ENCODE measurements at places on chromosomes 6 and 20.

GRCh38 chr20:17538517-17539170 lies 7.5 kb upstream of the BFSP1 start:
- DNase-seq, result no peak

GRCh38 chr6:42010185-42010891 lies 40.0 kb upstream of the TAF8 start:
- no peak for DNase-seq

- DNase-seq, result peak; percentile 6
Measured at GRCh38 chr6:127923135-127923534, 22.3 kb upstream of the THEMIS start.

GRCh38 chr6:118725944-118726343 lies 74.6 kb upstream of the CEP85L start:
- DNase-seq, result no peak

DNA sequence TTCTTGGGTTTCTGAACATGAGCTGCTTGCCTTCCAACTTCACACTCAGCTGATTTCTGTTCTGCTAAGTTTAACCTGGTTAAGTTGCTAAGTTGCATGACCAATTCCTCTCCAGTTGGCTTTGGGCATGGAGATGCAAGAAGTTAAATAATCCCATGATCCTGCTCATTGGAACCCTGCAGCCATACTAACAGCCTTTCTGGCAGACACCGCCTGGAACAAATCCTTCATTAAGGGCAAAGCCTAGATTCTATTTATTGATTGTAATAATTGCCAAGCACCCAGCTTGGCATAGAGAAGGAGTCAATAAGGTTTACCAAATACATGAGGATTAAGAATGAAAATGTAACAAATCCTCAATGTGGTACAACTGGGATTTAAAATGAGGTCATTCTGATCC lies 742.4 kb upstream of the CHD6 start:
- DNase-seq, result no peak

GRCh38 chr20:63416631-63417030 lies 55.5 kb upstream of the CHRNA4 start:
- no peak for DNase-seq

DNA sequence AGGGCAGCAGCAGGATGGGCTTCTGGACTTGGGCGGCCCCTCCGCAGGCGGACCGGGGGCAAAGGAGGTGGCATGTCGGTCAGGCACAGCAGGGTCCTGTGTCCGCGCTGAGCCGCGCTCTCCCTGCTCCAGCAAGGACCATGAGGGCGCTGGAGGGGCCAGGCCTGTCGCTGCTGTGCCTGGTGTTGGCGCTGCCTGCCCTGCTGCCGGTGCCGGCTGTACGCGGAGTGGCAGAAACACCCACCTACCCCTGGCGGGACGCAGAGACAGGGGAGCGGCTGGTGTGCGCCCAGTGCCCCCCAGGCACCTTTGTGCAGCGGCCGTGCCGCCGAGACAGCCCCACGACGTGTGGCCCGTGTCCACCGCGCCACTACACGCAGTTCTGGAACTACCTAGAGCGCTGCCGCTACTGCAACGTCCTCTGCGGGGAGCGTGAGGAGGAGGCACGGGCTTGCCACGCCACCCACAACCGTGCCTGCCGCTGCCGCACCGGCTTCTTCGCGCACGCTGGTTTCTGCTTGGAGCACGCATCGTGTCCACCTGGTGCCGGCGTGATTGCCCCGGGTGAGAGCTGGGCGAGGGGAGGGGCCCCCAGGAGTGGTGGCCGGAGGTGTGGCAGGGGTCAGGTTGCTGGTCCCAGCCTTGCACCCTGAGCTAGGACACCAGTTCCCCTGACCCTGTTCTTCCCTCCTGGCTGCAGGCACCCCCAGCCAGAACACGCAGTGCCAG lies at the start of gene TNFRSF6B:
Gene TNFRSF6B (plus strand): TSS at position 25 of the 729 bp plus-strand sequence. CDS start 116 bp downstream, at position 141.
- no peak for DNase-seq

DNA sequence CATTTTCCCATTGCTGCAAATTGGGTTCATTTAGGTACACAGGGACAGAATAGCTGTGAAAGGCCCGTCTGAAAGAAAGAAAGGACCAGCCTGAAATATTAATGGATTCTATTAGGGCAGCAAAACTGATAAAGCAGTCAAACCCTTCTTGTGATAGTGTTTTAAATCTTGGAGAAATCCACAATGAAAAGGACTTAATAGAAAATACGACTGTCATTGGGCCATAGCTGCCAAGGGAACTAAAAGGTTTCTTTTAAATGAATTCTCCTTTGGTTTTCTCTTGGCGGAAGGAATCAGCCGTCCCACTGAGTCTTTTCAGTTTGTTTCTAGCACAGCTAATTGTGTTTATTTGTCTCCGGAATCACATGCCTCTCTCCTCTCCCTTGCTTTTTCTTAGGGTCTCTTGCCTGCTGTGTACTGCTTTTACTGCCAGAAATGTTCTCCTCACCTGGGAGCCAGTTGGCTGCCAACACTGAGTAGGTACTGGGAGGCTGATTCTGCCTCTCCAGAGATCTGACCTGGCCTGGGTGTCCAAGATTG lies 11.3 kb downstream of the PAQR8 start:
- DNase-seq, result no peak

DNA sequence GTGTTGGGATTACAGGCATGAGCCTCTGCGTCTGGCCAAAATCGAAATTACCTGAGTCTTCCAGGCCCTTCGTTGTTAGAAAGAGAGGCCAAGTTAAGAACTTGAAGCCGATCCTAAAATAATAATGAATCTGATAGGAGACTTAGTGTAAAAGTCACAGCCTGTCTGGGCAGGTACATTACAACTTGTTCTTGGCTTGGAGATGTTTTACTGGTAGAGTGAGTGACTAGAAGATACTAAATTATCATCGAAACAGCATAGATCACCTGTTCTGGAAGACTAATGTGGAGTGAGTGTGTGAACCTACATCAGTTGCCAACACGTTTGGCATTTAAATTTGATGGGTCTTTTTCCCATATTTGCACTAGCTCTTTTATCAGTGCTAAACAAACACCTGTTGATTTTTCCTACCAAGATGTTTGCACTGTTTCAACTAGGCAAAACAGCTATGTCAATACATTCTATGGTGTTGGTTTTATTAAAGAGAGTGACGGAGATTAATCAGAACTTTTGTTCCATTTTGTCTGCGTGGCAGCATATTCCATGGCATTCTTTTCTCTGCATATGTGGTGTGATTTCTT lies 4.6 kb upstream of the TMEM217 start:
- DNase-seq, result no peak

GRCh38 chr20:23096097-23096496 lies 10.0 kb upstream of the CD93 start:
- no peak for DNase-seq

DNA sequence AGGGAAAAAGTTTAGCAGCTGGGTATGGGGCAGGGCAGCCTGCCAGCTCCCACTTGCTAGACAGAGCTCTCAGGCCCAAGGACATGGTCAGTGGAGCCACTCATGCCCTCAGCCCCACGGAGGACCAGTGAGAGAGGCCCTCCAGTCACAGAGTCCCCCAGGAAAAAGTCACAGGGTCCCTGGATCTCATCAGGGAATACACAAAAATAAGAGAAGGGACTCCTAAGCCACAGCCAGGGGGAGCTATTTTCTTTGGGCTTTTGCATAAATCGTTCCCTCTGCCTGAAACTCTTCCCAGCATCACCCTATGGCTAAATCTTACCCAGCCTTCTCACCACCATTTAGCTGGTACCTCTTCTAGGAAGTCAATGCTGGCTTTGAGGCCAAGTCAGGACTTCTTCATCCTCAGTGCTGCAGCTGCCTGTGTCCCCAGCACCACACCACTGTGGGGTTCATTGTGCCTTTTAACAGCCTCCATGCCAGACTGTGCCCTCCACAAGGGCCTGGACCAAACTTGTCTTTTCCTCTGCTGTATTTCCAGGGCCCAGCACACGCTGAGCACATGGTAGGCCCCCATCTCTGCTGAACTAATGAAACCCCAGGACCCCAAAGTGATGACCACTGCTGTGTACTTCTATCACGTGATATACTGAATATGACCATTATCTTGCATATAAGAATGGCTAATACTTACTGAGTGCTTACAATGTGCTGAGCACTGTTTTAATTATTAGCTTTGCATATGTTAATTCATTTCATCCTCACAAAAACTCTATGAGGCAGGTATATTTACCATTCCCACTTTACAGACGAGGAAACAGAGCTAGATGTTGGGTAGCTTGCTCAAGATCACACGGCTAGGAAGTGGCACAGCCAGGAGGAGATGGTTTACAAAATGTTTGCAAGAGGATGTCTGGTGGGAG lies 2.0 kb downstream of the ZNF335 start:
- DNase-seq, result no peak

- DNase-seq, result peak; percentile 60
Measured at GRCh38 chr6:32970413-32971241, 2.2 kb downstream of the BRD2 start.

GRCh38 chr6:113627480-113627879 lies 229.7 kb upstream of the MARCKS start:
- no peak for DNase-seq

DNA sequence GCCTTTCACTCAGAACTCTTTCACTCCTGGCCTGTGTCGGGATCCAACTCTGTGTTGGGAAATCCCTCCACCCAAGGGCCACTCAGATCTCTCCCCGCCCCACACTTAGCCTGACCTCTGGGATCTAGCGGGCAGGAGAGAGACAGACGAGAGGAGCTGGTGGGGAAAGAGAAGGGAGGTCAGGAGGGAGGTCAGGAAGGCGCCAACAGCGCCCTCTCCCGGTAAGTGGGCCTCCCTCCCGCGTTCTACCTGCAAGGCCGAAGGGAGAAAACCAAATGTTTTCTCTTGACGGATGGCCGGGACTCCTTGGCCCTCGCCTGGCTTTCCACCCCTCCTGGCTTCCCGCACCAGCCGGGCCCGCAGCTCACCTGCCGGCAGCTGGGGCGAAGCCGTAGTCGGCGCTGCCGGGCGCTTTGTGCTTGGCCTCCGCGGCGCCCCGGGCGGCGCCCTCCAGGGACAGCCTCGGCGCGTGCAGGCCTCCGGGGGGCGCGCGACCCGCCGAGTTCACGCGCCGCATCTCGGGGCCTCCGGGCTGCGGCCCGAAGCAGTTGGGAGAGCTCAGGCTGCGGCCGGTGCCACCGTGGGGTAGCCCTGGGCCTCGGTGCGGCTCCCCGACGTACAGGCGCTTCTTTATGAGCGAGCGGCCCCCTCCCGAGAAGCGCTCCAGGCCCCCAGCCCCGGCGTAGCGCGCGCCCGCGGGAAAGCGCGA lies 38.2 kb downstream of the C6orf132 start:
- no peak for DNase-seq

- no peak for DNase-seq
Measured at GRCh38 chr6:25973923-25974555, 11.4 kb downstream of the TRIM38 start.

DNA sequence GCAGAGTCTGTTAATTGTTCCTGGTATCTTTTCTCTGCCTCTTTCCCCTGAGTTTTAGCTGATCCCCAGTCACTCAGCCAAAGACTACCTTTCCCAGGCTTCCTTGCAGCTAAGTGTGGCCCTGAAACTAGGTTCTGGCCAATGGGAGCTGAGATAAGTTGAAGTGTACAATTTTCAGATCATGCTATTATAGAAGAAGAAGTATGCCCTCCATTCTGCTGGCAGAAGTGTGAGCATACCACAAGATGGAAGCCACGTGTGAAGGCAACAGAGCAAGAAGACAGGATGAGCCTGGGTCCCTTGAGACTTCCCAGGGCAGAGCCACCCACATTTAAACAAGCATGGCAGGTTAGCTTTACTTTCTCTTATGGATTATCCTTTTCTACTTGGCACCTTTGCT lies 273.2 kb downstream of the HIVEP2 start:
- DNase-seq, result no peak

- DNase-seq, result peak; percentile 25
Measured at GRCh38 chr6:32868257-32868788, 14.3 kb downstream of the PSMB9 start.

DNA sequence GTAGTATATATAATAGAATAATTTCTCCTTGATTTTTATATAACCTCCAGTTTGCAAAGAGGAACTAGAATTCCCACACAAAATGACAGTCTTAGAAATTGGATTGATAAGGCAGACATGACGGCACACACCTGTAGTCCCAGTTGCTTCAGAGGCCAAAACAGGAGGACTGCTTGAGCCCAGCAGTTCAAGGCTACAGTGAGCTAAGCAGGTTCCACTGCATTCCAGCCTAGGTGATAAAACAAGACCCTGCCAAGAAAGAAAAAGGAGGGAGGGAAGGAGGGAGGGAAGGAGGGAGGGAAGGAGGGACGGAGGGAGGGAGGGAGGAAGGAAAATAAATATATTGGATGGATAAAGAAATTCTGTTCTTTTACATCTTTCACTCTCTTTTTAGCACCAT lies 77.6 kb upstream of the SASH1 start:
- DNase-seq, result no peak

- no peak for DNase-seq
Measured at GRCh38 chr20:34180460-34181120, 60.6 kb upstream of the ASIP start.

DNA sequence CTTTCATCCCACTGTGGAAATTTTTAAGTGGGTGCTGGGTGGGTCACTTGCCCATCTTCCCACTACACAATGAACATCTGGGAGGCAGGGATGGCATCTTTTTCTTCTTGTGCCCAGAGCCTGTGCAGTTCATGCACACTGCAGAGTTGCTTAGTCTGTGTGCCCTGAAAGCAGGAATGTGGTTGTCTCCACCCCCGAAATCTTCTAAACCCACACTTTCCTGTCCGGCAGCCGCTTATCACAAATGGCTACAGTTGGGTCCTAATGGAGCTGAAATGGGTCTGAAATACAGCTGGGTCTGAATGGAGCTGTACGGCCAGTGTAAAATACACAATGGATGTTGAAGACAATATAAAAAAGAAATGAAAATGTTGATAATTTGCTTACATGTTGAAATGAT lies 112.1 kb upstream of the PMEPA1 start:
- DNase-seq, result no peak

DNA sequence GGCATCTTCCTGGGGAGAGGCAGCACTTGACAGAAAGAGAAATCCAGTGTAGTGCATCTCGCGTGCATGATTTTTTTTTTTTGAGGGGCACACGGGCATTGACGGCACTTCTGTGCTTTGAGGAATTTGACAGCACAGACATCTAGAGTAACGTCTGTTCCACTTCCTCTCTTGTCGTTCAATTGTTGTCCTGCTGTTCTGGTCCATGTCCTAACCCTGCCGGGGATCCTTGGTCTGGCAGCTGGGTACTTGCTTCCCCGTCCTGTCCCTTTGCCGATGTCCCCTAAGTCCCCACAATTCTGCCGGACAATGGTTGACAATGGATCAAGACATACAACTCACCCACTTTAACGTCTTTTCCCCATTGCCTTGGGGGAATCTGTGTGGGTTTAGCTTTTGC lies 46.0 kb upstream of the NAA20 start:
- no peak for DNase-seq

- no peak for DNase-seq
Measured at GRCh38 chr20:23086056-23086566, at the start of gene CD93. Gene CD93 (minus strand): TSS chr20:23086324. CDS start chr20:23086192, 132 bp downstream.

DNA sequence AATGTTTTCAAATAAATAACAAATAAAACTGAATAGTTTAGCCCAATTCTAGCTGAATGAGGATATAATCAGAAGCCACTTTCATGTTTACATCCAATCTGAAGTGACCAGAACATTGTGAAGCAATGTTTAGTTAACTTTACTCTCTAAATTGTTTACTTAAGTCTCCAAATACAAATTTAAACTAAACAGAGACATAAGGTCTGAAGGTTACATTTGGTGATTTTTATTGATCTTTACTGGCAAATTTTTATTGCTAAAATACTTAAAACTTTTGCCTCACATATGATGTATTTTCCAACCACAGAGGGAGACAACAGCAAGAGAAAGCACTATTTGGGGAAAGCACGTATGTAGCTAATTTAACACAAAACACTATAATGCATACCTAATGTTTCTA lies 106.8 kb upstream of the THEMIS start:
- no peak for DNase-seq
